ENCODE measurements at places on chromosomes 2 and 18. TPM values are rescaled to one million over a fixed set of nuclear protein-coding genes. Genes with fewer than 3 reads are reported as not detected.
A peak's percentile ranks its signal among the peaks of the same experiment; 100 is the strongest.

Gene ATP8B1
- 8.0 TPM for total RNA-seq

Gene CPO
- total RNA-seq, result not detected

Gene XDH
- total RNA-seq, result 0.63 TPM

Gene SPATA3
- total RNA-seq, result not detected

Gene VWA3B
- total RNA-seq, result not detected

Gene GCG
- not detected for total RNA-seq

Gene CDKL4
- total RNA-seq, result not detected

Gene OXER1
- not detected for total RNA-seq

DNA sequence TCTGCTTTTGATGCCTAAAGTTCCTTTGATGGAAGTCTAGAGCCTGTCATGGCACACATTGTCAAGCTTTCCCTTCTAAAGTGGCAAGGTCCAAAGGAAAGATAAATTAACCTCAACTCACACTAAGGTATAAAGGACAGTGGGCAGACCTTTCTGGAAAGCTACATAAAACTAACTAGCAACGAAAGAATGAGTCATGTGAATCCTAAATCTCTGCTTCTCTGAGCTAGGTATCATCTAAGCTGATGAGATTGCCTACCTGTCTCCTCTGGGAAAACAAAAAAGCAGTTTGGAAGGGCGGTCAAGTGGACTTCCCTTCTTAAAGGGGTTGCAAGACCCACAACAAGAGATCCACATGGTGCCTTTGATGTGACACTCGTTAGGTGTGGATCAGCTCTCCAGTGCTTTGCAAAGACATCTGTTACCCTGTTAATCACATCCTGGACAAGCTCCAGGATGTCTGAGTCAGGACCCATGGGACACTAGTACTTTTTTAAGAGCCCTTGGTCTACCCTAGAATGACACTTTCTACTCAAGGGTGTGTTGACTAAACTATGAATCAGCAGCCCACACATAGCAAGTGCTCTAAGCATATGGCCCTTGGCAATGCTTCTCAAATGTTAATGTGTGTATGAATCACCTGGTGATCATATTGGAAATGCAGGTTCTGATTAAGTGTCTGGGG, 173.5 kb downstream of the ALK start:
- no peak for DNase-seq

- no peak for DNase-seq
These were observed 201.4 kb upstream of the SIX2 start for GRCh38 chr2:45210462-45211195.

GRCh38 chr2:65766768-65767267, 334.4 kb upstream of the SPRED2 start:
- no peak for DNase-seq

GRCh38 chr2:138959031-138959430, 178.8 kb upstream of the NXPH2 start:
- DNase-seq, result no peak

DNA sequence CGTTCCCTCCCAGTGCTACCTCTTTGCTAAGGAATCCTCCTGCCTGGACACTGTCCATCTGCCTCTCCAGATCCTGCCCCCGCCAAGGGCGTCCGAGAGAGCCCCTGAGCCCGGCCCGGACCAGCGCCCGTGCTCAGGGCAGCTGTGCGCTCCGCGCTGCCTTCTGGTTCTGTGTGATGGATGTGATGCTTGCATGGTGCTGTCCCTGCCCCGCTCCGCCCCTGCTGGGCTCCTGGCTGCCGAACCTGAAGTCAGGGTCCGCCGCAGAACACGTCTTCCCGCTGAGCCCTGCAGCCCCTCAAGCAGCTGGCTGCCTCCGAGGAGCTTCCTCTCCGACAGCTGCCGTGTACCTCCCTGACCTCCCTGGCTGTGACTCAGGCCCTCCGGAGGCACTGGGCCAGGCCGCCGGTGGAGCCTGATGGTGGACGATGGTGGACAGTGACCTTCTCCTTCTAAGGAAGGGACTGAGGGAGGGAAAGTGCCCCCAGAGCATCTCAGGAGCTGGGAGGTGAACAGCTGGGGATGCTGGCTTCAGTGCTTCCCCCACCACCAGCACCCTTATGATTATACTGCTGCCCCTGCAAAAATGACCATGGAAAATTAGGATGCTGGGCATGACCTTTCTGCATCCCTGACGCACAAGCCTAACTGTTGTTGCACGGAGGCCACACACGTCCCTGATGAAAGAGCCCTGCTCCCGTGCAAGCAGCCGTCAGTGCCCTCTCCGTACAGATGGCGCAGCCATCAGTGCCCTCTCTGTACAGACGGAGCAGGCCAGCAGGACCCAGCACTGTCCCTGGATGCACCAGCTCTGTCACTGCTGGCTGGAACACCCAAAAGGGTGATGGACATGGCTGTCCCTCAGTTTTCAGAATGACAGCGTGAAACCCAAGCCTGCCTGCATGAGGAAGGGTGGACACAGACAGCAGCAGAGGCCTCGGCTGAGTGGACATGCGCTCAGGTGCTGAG, 99.3 kb downstream of the TPO start:
- DNase-seq, result no peak

GRCh38 chr18:9824474-9824832, 61.3 kb upstream of the TXNDC2 start:
- no peak for DNase-seq

DNA sequence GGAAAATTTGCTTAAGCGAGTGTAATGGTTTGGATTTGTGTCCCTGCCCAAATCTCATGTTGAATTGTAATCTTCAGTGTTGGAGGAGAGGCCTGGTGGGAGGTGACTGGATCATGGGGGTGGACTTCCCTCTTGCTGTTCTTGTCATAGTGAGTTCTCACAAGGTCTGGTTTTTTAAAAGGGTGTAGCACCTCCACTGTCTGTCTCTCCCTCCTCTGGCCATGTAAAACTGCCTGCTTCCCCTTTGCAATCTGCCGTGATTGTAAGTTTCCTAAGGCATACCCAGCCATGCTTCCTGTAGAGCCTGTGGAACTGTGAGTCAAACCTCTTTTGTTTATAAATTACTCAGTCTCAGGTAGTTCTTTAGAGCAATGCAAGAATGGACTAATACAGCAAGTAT, 6.6 kb downstream of the YIPF4 start:
- no peak for DNase-seq

GRCh38 chr2:144510294-144510991, 9.5 kb downstream of the ZEB2 start:
- DNase-seq, result no peak

DNA sequence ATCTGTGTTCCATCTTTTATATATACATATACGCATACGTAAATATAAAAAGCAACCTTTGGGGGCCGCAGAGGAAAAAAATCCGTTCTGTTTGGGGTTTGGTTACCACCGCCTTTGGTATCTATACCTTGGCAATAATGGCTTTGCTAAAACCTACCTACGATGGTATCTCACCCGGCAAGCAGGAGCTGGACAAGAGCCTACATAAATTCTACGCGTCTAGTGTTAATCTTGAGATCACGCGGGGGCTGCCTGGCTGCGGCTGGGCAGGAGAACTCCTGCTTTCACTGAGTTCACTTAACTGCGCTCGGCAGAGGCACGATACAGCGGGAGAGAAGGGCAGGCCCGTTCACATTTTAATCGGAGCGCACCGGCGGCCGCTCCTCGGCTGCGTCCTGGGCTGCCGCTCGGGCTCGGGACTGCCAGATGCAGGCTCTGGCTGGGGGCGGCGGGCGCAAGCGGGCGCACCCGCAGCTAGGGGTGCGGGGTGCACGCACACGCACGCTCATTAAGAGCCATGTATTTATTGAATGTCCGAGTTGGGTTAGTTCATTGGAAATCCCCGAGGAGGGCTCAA, 1.7 kb upstream of the POU3F3 start:
- no peak for DNase-seq

DNA sequence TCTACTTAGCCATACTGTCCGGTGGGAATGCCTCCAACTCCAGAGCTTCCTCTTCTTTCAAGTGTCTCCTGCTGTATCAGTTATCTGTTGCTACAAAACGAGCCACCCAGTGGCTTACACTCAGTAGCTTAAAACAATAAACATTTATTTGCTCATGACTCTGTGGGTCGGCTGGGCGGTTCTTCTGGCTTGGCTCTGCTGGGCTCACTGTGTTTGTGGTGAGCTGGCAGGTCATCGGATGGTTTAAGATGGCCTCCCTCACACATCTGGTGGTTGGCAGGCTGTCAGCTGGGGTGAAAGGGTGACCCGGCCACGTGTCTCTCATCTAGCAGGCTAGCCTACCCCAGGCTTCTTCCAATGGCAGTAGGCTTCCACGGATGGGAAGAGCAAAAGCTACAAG, 122.4 kb upstream of the SLC1A4 start:
- no peak for DNase-seq

GRCh38 chr2:127829845-127830246, 18.9 kb upstream of the WDR33 start:
- DNase-seq, result no peak

- no peak for DNase-seq
These were observed 5.6 kb upstream of the TNS1 start for GRCh38 chr2:218008060-218009040.

DNA sequence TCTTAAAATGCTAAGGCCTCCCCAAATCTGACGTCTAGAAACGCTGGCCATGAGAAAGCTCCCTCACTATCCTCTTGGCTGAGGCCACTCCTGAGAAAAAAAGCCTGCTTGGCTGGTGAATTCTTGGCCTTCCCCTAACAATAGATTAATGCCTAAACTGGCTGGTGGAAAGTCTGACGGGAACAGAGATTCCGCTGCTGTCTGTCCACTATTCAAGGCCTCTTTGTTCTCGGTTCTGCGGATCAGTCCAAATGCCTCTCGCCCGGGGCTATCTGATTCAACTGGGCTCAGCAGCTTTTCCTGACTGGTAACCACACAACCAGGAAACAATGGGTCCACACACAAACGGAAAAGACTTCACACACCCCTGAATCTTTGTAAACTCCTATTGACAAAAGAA, 27.2 kb downstream of the PXDN start:
- DNase-seq, result peak; percentile 22

GRCh38 chr2:55590810-55591440, 26.5 kb downstream of the PPP4R3B start:
- no peak for DNase-seq

DNA sequence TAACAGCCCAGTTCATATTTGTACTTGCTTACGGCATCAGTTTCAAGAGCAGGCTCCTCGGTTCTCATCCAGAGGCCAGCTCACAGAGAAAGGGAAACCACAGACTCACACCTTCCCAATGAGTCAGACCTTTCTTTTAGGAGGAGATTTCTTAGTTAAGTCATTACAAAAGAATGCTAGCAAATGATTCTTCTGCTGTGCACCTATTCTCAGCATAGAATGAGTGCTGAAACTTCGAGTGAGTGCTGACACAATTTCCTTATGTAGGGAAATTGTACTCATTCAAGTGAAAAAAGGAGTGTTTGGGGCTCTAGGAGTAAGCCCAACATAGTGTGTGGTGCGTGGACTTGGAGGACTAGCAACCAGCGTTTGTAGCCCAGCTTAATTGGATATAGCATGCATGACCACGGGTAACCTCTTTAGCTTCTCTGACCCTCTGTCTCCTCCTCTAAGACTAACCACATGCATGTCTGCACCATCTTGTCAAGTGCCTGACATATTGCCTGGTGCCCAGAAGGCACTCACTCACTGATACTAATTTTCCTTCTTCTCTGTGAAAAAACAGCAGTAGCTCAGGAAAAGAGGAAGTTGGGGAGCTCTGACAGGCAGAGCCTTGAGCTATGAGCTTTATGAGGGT, 87.0 kb downstream of the ALPK2 start:
- no peak for DNase-seq

GRCh38 chr2:36173760-36174404, 181.7 kb upstream of the CRIM1 start:
- DNase-seq, result no peak

GRCh38 chr2:173126819-173127218, 51.2 kb downstream of the MAP3K20 start:
- DNase-seq, result no peak

DNA sequence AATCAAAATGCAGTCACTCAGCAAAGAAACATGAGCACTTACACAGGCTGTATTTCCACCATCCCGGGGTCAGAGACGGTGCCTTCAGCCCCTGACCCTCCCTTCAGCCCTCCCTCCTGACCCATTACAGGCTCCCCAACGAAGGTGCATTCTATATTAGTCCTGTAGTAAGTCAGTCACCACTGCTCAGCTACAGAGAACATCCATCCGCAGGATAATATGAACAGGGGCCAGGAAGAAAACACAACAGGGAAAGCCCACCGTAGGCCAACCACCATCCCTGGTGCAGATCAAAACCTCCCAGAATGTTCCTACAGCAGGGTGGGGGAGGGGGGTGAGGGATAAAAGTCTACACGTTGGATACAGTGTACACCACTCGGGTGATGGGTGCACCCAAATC, 15.1 kb downstream of the PXDN start:
- peak; percentile 16 for DNase-seq

DNA sequence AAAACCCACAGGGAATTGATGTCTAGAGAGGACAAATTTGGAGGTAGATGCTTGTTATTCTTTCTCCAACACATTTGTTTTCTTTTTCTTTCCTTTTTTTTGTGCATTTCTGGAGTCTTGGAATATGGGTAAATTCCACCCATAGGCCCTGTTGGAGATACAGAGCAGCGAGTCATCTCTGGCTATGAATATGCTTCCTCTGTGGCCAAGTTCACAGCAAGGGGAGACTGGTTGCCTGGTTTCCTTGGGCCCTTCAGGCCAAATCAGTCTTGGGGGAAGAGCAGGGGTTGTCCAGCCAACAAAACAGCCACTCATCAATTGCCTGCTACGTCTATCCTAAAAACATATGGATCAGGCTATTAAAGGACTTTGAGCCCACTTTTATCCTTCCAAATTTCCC, 27.5 kb downstream of the SP100 start:
- no peak for DNase-seq

DNA sequence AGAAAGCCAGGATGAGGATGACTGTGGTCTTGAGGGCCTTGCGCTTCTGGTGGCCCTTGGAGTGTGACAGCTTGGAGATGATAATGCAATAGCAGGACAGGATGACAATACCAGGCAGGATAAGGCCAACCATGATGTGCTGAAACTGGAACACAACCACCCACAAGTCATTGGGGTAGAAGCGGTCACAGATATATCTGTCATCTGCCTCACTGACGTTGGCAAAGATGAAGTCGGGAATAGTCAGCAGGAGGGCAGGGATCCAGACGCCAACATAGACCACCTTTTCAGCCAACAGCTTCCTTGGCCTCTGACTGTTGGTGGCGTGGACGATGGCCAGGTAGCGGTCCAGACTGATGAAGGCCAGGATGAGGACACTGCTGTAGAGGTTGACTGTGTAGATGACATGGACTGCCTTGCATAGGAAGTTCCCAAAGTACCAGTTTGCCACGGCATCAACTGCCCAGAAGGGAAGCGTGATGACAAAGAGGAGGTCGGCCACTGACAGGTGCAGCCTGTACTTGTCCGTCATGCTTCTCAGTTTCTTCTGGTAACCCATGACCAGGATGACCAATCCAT, 2.7 kb downstream of the CXCR4 start:
- no peak for DNase-seq

GRCh38 chr2:174708713-174709112, 55.6 kb downstream of the CHRNA1 start:
- no peak for DNase-seq

- no peak for DNase-seq
These were observed 42.2 kb upstream of the FAM117B start for GRCh38 chr2:202592566-202592965.
